Breast epithelium (tissue), 4 donors: ENCODE measurements at places on chromosomes 3 and 15. TPM values are rescaled to one million over a fixed set of nuclear protein-coding genes. Genes with fewer than 3 reads are reported as not detected.

CASR gene
- not detected for total RNA-seq

UBA7 gene
- 77.4 TPM for total RNA-seq

GANC gene
- total RNA-seq, result 35.5 TPM

SLC12A1 gene
- total RNA-seq, result not detected

- DNase-seq, result no peak
Measured at GRCh38 chr15:66588537-66588936, 22.7 kb upstream of the LCTL start.

DNA sequence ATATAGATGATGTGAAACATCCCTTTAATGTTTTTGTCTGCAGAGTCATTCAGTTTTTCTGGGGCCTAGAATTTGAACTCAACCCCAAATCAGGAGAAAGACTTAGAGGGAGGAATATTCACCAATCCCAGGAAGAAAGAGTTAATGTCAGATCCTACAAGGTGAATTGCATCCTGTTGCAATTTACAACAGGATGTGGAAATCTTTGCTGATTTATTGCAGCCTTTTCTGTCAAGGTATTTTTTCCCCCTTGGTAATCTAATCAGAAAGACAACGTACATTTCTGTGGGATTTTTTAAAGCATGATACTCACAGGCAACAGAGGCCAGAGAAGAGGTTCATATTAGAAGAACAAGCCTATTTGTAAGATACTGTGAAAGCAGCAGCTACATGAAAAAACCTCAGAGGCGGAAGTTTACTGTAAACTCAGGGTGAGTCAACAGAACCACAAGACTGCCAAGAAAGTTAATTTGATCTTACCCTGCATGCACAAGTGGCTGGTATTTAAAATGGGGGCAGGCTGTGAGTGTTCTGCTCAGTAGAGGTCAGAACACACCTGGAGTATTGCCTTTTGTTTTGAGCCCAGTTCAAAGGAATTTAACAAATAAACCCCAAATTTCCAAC is 531.9 kb downstream of the AGBL1 start:
- DNase-seq, result no peak
